PC-3 (cell line): ENCODE measurements at places on chromosomes 12 and 14.
A peak's percentile ranks its signal among the peaks of the same experiment; 100 is the strongest.

DNA sequence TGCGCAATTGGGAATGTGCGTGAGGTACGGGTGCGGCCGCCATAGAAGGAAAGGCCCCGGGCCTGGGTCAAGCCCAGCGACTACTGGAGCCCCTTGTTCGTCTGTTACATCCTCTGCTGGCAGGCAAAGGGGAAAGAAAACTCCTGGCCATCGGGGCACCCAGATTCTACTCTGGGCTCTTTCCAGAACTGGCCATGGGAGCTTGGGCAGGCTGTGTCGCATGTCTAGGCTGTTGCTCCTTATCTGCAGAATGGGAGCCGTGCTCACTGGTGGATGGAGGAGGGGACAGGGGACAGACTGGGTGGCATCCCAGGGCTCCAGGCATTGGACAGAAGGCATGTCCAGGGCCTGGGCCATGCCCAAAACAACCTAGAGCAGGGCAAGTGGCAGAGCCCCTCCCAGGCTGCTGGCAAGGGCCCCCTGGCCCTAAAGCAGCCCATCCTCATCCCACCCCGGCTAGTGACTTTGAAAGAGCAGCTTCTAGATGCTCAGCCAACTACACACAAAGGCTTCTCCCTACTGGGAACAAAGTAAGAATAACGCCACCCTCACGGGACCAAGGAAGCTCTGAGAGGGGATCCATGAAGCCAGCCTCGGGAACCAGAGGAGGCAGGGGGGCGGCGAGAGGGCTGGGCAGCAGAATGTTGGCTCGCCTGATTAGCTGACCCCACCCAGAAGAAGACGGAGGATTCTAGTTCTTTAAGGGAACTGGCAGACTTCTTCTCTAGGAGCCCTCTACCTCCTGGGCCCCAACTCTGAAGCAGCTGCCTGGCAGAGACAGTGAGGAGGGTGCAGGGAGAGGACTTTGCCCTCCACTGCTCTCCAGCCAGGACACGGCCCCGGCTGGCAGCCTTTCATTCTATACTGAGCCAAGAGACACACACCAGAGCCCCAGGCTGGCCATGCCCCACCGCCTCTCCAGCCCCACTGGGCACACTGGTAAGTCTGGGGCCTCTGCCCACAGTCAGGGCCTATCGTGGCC, 96.8 kb downstream of the SINHCAF start:
- no peak for DNase-seq

DNA sequence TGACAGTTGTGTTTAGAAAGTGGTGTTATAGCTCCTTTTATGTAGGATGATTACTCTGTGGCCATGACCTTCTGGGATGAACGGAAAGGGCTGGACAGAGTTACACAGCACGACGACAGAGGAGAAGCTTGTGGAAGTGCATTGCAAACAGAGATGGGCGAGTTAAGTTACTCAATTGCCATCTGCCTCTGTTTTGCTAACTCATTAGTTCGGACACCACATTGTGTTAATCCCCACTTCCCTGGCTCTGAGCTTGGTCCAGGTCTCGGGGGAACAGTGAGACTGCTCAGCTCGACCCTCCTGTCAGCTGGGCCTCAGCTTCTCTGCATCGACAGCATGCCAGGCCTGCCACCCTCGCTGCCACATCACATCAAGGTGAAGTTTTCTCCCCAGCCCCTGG, 408.0 kb downstream of the ZFP36L1 start:
- no peak for DNase-seq

DNA sequence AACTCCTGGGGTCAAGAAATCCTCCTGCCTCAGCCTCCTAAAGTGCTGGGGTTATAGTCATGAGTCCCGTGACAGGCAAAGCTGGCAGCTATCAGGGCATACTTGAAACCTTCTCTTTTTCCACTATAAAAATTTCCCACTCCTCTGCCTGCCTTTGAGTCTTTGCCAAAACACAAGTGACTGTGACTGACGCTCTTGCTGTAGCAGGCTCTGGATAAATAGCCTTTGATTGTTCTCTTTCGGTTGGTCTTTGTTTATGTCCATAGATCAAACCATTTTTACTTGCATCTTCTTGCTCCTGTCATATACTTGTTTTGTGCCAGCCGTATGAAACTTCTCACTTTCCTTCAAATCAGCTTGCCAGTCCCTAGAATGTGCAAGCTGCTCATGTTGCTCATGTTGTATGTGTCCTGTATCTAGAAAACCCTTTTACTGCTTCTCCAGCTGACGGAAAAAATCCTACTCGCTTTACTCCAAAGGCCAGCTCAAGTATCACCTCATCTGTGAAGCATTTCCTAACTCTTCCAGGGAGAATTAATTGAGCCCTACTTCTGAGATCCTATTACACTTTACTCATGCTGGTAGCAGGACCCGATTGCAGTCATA, 73.1 kb downstream of the RESF1 start:
- peak; percentile 12 for DNase-seq

DNA sequence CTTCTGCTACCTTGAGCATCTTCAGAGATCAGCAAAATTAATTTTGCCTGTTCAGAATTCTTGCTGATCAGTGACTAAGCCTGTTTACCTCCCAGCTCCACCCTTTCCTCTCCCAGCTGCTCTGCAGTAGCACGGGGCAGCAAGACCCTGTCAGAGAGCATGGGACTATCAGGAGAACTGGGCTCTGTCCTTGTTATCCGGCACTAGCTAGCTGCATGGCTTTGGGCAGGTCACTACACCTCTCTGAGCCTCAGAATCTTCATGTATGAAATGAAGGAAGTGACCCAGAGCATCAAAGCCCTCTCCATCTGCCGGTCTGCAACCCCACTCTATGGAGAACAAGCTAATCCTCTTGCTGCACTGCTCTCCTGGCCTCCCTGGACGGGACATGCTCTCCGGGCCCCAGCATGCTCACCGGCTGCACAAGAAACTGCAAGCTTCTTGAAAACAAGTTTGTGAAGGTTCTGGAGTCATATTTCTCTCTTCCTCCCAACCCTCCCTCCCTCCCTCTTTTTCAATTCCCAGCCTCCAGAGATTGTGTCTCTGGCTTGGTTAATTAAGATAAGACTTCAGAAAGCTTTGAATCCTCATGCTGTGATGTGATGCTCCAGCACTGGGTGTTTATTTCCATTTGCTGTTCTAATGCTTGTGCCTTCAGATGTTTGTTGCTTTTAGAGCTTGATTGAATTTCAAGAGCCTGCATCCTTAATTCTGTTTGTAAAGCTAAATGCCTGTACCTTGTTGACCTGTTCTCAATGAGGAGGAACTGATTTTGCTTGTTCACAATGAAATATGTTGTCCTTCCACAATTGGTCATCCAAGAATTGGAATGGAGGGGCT, 101.1 kb downstream of the CRACR2A start:
- DNase-seq = no peak

- DNase-seq = peak; percentile 35
Observed at GRCh38 chr14:20460458-20461224, 593 bp downstream of the PIP4P1 start.

DNA sequence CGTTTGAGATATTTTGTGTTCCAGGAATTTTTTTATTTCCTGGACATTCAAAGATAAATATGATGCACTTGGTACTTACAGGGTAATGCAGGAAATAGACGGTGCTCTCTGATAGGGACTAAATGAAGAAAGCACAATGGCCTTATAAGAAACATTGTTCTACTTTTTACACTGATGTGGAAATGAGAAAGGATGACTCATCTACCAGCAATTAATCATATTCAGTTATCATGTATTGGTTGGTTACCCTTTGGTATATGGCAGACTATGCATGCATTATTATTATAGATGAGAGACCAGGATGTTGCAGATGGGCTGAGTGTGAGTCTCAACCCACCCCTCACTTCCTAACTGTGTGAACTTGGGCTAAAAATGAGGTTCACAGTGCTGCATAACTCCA, 222.2 kb downstream of the FLRT2 start:
- DNase-seq = no peak

- DNase-seq = peak; percentile 56
Observed at GRCh38 chr14:73759183-73759713, 45.1 kb upstream of the PNMA1 start.

GRCh38 chr12:83613586-83614110, 926.9 kb downstream of the TMTC2 start:
- no peak for DNase-seq

GRCh38 chr12:91574975-91575374, 392.4 kb upstream of the DCN start:
- DNase-seq = no peak

DNA sequence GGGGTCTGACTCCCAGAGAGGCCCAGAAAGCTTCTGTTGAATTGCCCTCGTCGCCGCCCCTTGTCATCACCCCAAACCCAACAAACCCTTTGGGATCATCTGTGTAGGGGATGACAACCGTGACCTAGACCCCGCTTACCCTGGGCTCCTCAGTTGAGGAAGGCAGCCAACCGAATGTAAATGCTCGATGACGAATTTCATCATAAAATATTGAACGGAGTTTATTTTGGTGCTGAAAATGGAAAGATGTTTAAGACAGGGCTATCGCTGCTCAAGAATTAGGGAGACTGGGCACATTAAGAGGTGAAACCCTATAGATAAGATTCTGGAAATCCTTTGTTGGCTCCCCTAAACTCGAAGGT, 512 bp downstream of the ACTR10 start:
- DNase-seq = peak; percentile 41

DNA sequence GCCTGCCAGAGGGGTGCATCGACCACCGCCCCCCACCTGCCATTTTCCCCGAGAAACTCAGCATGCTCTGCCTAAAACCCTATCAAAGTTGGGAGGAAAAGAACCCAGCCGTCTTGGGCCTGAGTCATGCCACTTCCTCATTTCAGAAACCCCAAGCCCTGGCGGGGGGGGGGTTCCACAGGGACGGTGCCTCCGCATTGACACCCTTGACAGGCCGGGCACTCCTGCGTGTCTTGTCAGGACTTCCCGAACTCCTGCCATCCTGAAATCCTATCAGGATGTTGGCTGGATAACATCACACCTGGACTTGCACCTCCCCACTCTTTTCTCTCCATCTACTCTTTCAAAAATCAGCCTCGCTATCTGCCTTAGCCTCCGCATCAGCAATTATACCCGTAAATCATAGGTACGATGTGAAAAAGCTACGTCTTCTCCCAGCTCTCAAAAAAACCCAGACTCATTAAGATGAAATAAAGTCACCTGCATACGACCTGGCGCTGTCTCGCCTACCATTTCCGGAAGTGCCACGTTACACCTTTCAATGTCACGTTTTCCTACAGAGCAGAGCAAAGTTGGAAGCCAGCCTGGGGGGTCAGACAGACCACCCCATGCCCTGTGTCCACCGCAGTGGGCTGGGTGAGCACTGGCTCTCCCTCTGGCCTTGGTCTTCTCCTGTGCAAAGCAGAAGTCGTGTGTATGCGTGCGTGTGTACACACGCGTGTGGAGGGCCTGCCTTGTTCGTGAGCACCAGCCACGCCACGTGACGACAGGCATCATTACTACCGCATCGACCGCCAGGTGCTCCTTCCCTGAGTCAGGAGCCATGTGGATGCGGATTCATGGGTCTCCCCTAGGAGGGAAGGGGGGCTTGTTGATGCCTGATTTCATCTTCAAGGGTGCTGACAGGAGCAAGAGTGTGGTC, 96.7 kb downstream of the RFLNA start:
- peak; percentile 80 for DNase-seq

GRCh38 chr12:84637926-84638325, 274.7 kb downstream of the SLC6A15 start:
- no peak for DNase-seq

DNA sequence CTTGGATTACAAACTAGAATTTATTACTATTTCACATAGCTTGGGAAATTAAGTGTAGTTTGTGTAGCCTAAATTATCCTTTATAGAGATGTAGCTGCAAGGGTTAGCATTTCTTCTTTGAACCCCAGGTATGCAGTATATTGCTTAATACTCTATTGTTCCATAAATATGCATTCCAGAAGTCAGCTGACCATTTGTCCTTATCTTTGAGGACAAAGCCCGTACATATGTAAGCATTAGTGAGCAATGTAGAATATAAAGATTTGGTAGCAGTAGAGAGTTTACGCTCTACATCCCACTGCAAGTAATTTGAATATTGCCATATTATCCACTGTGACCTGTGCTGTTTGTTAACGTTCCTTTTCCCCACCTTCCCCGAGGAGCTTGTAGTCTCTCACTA, 26.9 kb downstream of the PPM1A start:
- no peak for DNase-seq

GRCh38 chr12:10557766-10558165, 52.1 kb downstream of the EIF2S3B start:
- DNase-seq = peak; percentile 73
